ENCODE measurements at places on chromosomes 1 and 21. TPM values are rescaled to one million over a fixed set of nuclear protein-coding genes. Genes with fewer than 3 reads are reported as not detected.

The KRTAP21-2 gene
- total RNA-seq: not detected

The EPHA2 gene
- total RNA-seq: 5.2 TPM

The ZBTB8A gene
- total RNA-seq: 10.4 TPM

The SPRR2E gene
- not detected for total RNA-seq

The ZMYM1 gene
- total RNA-seq: 11.5 TPM

The NOS1AP gene
- under 0.01 TPM for total RNA-seq

The SCCPDH gene
- total RNA-seq: 50.6 TPM

The SDC3 gene
- total RNA-seq: 8.9 TPM

The RHD gene
- 2.1 TPM for total RNA-seq

The MCOLN3 gene
- 0.52 TPM for total RNA-seq

The CELF3 gene
- total RNA-seq: under 0.01 TPM

The RPS6KC1 gene
- 38.1 TPM for total RNA-seq

The ARHGAP29 gene
- total RNA-seq: 39.1 TPM

The DISC1 gene
- total RNA-seq: 12.5 TPM

Measured in skeletal muscle tissue (tissue), 5 donors.